ENCODE measurements at places on chromosomes 4 and X.
A peak's percentile ranks its signal among the peaks of the same experiment; 100 is the strongest.

DNA sequence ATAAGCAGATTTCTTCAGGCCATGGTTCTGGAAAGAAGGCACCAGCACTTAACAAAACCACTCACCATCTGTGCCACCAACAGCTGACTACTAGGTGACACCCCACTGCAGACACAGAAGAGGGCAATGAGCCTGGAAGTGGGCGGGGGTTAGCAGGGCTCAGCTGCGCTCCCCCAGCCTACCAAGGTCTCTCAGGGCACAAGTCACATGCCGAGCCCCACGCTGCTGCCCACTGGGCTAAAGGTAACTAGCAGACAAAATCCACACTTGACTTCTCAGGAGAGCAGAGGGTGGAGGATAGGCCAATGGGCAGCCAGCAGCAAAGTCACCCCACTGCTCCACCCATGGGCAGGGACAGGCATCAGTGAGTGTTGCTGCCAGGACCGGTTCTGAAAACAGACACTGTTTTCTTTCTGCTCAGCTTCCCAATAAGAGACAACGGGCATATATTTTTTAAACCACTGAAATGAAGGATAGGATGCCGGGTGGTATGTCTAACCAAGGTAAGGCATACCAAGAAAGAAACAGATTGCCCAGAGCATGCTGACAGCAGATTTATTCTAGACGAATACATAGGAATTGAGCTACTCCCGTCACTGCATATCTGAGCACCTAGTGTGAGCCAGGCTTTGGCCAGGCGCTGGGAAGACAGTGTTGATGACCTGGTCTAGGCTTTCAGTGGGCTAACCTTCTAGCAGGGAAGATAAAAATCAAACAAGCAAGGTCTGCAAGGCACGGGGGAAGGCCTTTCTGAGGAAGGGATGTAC, 20.1 kb downstream of the ACSL1 start:
- no peak for DNase-seq

GRCh38 chr4:74805601-74806000, 11.3 kb upstream of the BTC start:
- DNase-seq = no peak

GRCh38 chr4:168451744-168452390, 28.4 kb downstream of the DDX60L start:
- DNase-seq = no peak

GRCh38 chrX:74534569-74535038, 79.8 kb downstream of the RLIM start:
- DNase-seq = no peak

- no peak for DNase-seq
Observed at GRCh38 chr4:13908455-13908854, 280.9 kb upstream of the BOD1L1 start.

- DNase-seq = no peak
Observed at GRCh38 chrX:54826598-54826997, 19.1 kb downstream of the MAGED2 start.

- no peak for DNase-seq
Observed at GRCh38 chrX:34956916-34957315, 14.3 kb downstream of the FAM47B start.

GRCh38 chrX:109902665-109903064, 100.2 kb upstream of the TMEM164 start:
- no peak for DNase-seq

- no peak for DNase-seq
Observed at GRCh38 chr4:60128888-60129287, 1071.2 kb upstream of the ADGRL3 start.

GRCh38 chrX:72536542-72536941, 36.1 kb downstream of the HDAC8 start:
- DNase-seq = no peak

DNA sequence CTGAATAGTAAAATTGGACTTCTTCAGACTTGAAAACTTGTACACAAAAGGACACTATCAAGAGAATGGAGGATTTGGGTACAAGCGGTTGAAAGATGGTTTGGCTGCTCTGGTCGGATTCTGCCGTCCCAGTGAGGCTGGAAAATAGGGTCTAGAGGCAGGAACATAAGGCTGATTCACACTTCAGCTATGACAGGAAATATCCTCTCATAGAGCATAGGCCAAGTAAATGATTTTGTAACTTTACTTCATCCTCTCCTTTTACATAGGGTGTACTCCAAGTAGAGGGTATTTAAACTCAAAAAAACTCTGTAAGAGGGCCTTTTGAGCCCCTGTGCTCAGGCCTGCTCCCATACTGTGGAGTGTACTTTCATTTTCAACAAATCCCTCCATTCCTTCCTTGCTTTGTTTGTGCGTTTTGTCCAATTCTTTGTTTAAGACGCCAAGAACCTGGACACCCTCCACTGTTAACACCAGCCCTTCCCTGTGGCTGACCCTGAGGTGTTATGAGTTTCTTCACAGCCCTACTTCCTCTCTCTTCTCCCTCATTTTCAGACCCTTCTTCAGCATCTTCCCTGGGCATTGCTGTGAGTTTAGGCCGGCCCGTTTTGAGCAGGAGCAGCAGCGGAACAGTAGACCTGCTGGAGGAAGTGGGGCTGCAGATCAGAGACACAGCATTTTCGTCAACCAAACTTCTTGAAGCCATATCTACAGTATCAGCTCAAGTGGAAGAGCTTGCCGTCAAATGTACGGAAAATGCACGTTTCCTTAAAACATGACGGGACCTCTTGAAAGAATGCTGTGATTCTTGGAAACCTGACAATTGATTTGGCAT, 7.2 kb downstream of the PGAM4 start:
- no peak for DNase-seq

GRCh38 chr4:100881283-100881682, 363.5 kb upstream of the EMCN start:
- no peak for DNase-seq

GRCh38 chr4:152676052-152676854, 3.5 kb downstream of the TMEM154 start:
- no peak for DNase-seq

GRCh38 chr4:36164900-36165630, 79.2 kb downstream of the ARAP2 start:
- no peak for DNase-seq

DNA sequence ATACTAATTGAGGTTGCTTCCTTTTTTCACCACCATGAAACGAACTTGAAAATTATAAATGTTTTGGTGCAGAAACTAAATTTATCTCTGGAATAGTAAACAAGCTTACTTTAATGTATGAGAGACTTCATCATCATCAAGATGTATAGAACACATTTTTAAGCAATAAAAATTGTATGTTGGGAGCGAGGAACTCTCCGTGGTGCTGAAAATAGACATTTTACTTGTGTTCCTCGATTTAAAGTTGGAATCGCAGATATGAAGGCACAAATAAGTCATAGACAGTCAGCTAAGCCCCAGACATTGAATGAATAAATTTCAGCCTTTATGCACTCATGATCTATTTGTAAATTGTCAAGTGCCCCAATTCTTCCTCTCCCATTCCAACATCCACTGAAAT, 310.7 kb downstream of the STK32B start:
- DNase-seq = no peak

DNA sequence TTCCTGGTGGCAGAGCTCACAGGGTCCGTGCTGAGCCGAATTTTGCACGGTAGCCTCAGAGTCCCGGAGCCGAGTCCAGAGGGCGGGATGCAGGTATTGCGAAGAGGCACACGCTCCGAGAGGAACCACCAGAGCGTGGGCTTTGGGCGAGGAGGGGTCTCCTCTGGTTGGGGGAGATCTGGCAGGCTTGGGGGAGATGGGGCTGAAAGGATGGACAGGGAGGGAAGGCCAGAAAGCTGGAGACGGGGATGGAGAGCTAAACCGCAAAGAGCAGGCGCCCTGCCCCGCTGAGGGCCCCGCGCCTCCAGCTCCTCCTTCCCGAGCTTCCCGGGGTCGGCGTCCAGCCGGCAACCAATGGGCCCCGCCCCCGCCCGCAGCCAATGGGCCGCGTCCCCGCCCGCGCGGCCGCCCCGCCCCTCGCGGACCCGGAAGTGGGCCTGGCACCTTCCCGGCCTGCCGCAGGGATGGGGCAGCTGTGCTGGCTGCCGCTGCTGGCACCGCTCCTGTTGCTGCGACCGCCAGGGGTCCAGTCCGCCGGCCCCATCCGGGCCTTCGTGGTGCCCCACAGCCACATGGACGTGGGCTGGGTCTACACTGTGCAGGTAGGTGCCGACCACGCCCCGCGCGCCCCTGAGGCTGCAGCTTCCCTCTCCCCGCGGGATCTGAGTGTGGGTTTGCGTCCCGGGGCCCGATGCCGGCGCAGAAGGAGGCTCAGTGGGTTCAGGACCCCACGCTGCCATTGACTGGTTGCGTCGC, at the start of gene MAN2B2:
Gene MAN2B2 (plus strand): TSS at position 443 of the 756 bp plus-strand sequence. CDS start 22 bp downstream, at position 465.
- peak; percentile 66 for DNase-seq

- DNase-seq = no peak
Observed at GRCh38 chrX:63656871-63657580, 128.0 kb downstream of the ARHGEF9 start.

DNA sequence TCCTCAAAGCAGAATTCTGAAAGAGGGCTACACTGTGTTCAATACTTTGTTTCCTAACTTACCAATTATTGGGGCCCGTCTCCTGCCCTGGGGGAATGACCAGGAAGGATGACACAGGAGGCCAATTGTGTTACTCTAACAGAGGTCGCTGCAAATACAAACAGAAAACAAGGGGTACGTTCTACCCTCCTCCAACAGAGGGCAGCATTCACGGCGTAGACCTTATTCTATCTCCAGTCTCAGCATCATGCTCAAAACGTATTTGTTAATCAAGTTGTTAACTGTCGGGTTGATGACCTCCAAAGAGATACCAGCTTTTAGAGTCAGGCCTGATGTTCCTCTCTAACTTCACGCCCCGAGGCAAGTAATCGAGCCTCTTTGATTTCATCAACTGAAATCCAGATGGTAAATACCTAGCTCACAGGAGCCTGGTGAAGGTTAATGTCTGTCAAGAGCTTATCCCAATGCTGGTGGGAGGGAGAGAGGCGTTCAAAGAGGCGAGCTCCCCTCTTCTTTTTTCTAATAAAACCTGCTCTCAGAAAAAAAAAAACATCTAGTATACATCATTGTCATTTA, 181.0 kb upstream of the KCNIP4 start:
- DNase-seq = no peak

DNA sequence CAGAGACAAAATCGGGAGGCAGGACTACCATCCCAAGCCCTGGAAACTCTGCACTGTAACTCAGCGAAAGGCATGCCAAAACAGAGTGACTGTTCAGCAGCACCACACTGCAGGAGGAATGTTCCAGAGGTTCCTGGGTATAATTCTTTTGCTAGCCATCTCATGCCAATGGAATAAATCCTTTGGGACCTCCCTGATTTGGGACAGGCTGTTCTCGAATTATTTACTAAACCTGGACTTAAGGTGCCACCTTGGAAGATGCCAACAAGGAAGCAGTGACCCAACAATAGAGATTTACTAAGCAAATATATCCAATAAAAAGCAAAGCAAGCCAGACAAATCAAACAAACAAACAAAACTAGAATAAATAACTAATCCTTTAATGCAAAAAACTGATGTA, 9.3 kb downstream of the AADAT start:
- no peak for DNase-seq

DNA sequence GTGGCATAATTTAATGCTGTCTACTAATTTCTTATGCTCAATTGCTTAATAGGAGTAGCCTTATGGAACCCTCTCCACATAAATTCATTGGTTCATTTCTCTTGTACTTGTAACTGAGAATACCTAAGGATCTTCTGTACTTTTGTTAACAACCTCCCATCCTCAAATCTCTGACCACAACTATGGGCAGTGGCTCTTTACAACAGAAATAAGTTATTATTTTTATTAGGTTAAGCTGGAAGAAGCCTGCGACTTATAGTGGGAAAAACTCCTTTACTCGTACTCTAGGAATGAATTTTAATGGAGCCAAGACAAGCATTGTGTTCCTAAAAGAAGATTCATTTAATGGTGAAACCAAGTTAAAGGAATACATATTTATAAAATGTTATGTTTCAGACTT, 337.1 kb upstream of the CTSO start:
- no peak for DNase-seq

Data from stimulated activated CD8-positive, alpha-beta memory T cell treated with anti-CD3 and anti-CD28 coated beads, Interleukin-4, amount 100 ng/mL, for 1 hour (primary cell).